GOT3 (cell line): ENCODE measurements at places on chromosomes 13 and 19.

- no peak for DNase-seq
These were observed 15.5 kb upstream of the ZNF835 start for GRCh38 chr19:56687031-56687430.

- DNase-seq, result no peak
These were observed 165.6 kb downstream of the POU4F1 start for GRCh38 chr13:78437781-78438180.

DNA sequence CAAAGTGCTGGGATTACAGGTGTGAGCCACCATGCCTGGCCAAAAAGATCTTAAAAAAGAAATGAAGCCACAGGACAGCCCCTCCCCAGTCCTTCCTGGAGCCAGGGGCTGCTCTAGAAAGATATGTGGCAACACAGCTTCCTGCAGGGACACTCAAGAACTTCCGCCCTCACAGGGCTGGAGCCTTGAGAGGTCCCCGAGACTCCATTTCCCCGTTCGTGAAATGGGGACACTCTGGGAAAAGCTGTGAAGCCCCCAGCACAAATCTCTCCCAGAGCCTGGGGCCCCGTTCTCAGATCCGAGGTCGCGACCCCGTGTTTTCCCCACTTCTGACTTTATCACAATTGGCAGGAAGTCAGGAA is 2.5 kb upstream of the GPX4 start:
- no peak for DNase-seq

DNA sequence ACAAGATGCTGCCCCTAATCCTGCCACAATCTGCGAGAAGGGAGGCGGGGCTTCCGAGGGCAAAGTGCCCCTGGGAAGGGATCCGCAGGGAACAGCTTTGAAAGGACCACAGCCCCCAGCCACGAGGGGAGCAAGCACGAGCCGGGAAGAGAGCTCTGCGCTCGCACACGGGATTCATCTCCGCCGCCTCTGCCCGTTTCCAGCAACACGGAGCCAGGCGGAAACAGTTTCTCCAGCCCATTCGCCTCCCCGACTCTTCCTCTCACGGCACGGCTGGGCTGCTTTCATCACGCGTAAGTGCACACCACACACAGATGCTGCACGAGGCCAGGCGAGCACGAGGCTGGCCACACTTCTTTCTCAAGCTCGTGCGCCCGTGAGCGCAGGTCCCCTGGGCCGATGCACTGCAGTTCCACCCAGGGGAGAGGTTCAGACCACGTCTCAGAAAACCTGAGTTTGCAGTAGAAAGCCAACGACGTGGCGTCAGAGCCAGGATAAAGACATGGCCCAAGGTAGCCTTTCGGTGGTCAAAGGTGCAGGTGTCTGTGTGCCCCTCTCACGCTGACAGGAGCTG is 33.6 kb downstream of the NAXD start:
- no peak for DNase-seq

- peak; percentile 56 for DNase-seq
These were observed 62.9 kb upstream of the URI1 start for GRCh38 chr19:29878973-29879654.

DNA sequence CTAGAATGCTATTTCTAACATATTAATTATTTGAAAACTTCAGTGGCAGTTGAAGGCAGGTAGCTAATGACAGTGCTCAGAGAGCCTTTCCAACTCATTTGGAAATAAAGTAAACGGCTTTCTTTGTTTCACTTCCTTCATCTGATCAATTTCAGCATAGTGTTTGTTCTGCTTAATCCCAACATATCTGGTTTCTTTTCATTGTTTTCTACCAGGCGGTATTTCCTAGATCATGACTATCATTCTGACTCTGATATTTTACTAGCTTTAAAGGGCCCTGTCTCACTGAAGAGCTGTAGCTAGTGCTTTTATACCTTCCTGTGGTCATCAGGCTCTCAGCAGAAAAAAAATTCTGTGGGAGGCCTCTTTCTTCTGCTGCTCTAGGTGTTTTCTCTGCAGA is 178.6 kb downstream of the RBM26 start:
- DNase-seq, result no peak

GRCh38 chr19:42155796-42156195 is 23.6 kb upstream of the POU2F2 start:
- no peak for DNase-seq

DNA sequence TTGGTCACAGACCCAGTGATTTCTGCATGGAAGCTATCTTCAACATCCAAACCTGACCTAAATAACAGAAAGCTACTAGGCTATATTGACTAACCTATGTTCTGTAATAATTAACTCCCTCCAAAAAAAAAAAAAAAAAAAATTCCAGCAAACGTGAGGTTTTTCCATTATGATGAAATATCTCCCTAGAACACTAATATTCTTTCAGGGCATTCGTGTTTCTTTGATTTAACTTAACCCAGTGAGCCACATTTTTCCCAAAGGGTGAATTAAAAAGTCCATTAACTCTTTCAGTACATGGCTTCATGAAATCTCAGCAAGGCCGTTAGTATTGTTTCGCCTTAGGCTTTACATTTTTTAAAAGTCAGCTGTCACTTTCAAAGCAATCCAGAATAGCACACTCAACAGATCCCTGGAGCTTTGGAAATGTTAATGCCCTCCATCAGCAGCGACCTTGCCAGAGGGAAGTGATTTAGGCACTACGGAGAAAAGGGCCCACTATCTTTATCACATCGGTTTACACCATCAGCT is 175.8 kb downstream of the DCT start:
- DNase-seq, result no peak

- DNase-seq, result no peak
These were observed 231.3 kb downstream of the TBC1D4 start for GRCh38 chr13:75250526-75251178.

DNA sequence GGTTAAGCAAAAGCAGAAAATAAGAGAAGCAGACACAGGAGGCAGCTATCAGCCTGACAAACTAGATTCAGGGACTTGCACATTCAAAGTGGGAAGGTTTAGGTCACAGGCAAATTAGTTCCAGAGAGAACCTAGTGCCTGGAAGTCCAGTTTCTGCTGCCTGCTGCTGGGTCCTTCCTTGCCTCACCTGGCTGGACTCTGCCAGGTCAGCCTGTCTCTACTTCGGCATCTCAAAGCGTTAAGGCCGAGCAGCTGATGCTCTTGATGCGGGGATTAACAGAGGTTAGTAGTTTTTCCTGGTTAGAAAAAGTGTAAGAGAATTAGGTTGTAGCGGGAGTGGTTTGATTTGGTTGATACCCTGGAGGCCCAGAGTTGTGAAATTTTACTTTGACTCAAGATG is 52.0 kb downstream of the KLF5 start:
- DNase-seq, result no peak

- DNase-seq, result no peak
These were observed 624.4 kb upstream of the PCDH20 start for GRCh38 chr13:62040078-62040477.

DNA sequence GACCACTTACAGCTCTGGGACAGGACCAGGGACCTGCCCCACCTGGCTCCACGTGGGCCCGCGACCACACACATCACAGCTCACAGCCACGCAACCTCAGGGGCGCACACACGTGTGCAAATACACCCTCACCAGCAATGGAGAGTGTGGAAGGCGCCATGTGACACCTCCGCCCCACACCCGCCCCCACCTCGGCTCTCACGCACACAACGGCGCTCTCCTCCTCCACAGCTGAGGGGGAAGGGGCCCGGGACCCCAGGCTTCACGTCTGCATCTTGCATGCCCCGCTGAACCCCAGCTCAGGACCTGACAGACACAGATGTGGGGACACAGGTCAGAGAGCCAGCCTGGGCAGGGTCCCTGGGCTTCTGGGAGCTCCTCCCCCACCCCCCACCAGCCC is 6.4 kb upstream of the SHISA7 start:
- no peak for DNase-seq

DNA sequence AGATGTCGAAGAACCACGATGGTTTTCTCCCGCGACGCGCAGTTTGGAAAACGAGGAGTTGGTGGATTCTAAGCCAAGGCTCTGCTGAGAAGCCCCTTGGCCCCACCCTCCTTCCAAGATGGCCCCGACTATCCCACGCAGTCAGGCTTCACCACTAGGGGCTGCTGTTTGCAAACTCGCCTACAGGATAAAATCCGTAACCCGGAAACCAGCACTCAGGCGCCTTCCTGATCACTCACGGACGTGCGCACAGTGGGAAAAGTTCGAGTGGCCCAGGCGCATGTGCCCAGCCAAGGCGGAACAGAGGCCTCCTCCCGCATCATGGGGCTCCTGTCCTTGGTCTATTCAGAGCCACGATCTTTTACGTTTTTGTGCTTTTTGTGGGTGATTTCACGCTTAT is 19.2 kb upstream of the UQCR11 start:
- DNase-seq, result no peak

GRCh38 chr19:49827034-49827433 is 8.9 kb downstream of the MED25 start:
- DNase-seq, result no peak

- DNase-seq, result no peak
These were observed 17.0 kb upstream of the LPAR6 start for GRCh38 chr13:48429886-48430285.

DNA sequence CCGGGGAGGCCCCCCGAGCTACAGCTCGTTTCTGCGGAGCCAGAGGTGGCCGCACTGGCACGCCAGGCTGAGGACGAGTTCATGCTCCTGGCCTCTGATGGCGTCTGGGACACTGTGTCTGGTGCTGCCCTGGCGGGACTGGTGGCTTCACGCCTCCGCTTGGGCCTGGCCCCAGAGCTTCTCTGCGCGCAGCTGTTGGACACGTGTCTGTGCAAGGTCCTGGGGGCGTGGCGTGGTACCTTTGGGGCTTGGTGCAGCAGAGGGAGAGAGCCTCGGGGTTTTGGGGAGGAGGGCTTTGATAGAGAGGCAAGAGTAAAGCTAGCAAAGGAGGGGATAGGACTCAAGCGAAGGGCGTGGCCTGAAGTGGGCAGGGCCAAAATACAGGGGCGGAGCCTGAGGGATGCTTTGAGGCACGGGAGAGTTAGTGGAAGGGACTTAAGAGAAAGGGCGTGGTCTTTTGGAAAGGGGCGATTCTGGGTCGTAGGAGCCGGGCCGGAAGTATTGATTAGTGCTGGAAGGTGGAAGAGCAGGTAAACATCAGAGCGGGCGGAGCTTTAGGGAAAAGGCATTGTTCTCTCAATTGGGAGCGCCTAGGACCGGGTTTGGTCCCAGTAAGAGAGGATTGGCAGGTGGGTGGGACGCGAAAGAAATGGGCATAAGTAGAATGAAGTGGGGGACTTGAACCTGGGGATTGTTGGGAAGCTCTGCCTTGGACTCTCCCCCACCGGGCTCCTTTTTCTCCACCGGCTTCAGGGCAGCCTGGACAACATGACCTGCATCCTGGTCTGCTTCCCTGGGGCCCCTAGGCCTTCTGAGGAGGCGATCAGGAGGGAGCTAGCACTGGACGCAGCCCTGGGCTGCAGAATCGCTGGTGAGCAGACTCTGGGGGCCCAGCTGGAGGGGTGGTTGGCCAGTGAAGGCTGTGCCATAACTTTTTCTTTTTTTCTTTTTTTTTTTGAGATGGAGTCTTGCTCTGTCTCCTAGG is 1.2 kb downstream of the PPM1N start:
- no peak for DNase-seq

DNA sequence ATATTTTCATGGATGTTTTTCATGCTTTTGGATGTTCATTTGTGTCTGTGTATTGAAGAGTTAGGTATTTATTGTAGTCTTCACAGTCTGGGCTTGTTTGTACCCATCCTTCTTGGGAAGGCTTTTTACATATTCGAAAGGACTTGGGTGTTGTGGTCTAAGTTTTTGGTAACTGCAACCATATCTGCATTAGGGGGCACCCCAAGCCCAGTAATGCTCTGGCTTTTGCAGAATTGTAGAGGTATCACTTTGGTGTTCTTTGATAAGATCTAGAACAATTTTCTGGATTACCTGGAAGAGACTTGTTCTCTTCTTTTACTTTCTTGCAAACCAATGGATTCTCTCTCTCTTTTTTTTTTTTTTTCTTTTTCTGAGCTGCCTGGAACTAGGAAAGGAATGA is 581.3 kb downstream of the DACH1 start:
- DNase-seq, result no peak

GRCh38 chr19:50280983-50281382 is 48.2 kb downstream of the KCNC3 start:
- DNase-seq, result no peak

DNA sequence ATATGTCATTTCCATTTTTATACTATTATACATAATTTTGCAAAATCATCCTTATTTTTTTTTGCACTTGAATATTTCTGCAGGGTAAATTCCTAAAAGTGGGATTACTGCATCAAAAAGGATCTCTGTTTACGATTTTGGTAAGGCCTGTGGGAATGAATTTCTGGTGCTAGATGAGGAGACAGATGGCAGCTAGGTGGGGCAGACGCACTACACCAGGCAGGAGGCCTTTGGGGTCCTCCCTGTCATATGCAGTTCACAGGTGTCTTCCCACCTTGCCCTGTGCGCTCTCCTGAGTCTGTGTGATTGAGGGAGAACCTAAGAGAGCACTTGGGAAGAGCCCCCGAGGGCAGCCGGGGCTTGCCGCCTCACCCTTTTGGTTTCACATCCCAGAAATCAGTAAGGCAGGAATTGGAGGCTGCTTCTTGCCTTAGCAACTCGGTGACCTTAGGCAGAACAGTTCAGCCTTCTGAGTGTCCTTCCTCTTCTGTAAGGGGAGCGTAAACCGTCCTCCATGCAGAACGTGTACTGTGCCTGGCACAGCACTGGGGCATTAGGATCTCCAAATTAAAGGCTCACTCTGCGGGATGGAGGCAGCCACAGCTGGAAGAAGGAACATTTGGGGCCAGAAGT is 13.4 kb upstream of the GJB2 start:
- DNase-seq, result no peak

GRCh38 chr19:50640368-50640767 is 687 bp upstream of the SYT3 start:
- no peak for DNase-seq

DNA sequence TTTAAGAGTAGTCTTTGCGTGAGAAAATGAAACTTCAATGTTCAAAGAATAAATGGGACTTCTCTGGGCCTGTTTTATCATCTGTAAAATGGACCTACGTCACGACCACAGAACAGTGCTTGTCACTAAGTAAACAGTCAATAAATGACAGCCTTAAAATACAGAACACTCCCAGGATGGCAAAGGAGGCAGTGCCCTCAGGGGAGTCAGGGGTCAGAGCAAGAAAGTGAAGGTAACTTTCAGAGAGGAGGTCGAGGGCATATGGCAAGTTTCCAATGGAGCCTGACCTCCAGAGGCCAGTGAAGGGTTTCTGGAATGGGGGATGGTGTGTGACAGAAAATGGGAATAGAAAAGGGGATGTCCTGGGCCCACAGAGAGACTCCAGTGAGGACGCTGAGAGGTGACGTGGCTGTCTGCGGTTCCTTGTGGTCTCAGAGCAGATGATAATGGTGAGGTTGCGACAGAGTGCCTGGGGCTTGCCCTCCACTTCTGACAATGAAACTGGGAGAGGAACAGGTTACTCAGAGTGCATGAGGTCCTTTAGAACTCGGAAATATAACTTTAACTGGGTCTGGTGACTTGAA is 91.8 kb downstream of the UBL3 start:
- no peak for DNase-seq

GRCh38 chr13:40762849-40763248 is 8.1 kb downstream of the MRPS31 start:
- no peak for DNase-seq

- no peak for DNase-seq
These were observed 1.0 kb upstream of the UBE2M start for GRCh38 chr19:58559275-58560006.

- no peak for DNase-seq
These were observed 1034.8 kb upstream of the SPRY2 start for GRCh38 chr13:81375709-81376108.
